Activated T-helper 1 cell treated with anti-CD3 and anti-CD28 coated beads, Interleukin-12 subunit alpha, Interleukin-12 subunit beta, Interleukin-2, Interleukin-4 antibody, amounts not matched to agents 30 ng/mL and 10 ng/mL and 1 ng/mL, durations not matched to agents 14 hours and 24 hours and 36 hours (primary cell): ENCODE measurements at places on chromosomes 4 and X. TPM values are rescaled to one million over a fixed set of nuclear protein-coding genes. Genes with fewer than 3 reads are reported as not detected.

- peak; percentile 14 for DNase-seq
These were observed 86.3 kb downstream of the EGF start for GRCh38 chr4:109998867-109999584.

GRCh38 chrX:40157228-40158035, 59.7 kb upstream of the BCOR start:
- DNase-seq: no peak

GRCh38 chrX:110341189-110342035, 17.2 kb upstream of the RTL9 start:
- DNase-seq: no peak

GRCh38 chr4:159764343-159764952, 661.6 kb downstream of the RAPGEF2 start:
- DNase-seq: no peak

DNA sequence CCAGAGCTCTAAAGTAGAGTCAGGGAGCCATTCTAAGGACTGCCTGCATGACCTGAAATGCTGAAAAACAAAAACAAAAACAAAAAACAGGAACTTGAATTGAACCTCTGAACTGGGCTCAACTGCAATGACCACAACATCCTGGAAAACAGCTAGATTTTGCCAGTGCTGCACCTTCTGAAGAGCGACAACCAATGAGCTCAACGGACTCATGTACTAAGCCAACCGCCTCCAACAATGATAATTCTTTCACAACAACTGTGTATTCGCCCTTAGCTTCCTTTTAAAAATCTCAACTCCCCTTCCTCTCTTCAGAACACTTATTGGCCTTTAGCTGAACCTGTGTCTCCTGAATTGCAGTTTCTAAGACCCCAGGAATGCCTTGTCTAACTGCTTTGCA, 69.8 kb downstream of the HAUS3 start:
- peak; percentile 58 for DNase-seq

- DNase-seq: no peak
These were observed 48.9 kb upstream of the UCP1 start for GRCh38 chr4:140617499-140618248.

GRCh38 chr4:175376287-175376977, 435.6 kb downstream of the GPM6A start:
- no peak for DNase-seq

- DNase-seq: no peak
These were observed 95.7 kb downstream of the NPNT start for GRCh38 chr4:105990933-105991332.

- no peak for DNase-seq
These were observed 9.1 kb downstream of the WFS1 start for GRCh38 chr4:6278801-6279197.

GRCh38 chrX:37926700-37927099, 79.3 kb upstream of the DYNLT3 start:
- DNase-seq: no peak

DNA sequence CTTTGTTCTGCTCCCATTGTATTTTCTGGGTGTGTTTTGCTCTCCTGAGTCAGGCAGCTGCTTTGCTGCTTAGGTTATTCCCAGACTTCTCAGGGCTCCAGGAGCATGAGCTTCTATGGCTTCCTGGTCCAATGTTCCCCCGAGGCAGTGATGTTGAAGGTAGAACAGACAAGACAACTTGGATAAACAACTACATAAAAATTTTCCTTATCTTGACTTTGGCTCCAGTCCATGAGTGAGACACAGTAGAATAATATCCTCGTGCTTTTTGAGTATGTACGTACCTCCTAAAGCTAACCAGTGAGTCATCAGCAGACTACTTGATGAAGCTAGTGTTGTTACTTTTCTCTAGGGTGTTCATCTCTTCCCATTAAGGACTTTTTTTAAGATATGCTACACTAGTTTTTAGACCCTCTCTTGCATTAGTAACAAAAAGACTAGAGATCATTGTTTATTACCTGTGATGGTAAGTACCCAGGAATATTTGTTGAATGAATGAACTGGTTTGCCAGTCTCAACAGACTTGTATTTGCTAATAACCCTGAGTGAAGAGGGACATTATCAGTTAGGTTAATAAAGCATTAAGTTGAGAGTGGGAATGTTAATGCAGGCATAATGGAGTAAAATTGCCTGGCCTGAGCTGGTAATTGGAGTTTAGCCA, 131.9 kb downstream of the FHIP1A start:
- no peak for DNase-seq

- no peak for DNase-seq
These were observed 1.4 kb downstream of the COX7B start for GRCh38 chrX:77900688-77901087.

- DNase-seq: peak; percentile 6
These were observed 738.3 kb upstream of the FRG1 start for GRCh38 chr4:189202182-189202868.

- DNase-seq: no peak
These were observed 1312.1 kb downstream of the ADGRL3 start for GRCh38 chr4:62512271-62512670.

GRCh38 chr4:142158980-142159379, 522.6 kb downstream of the IL15 start:
- DNase-seq: no peak

GRCh38 chrX:118718737-118719136, 8.7 kb upstream of the IL13RA1 start:
- DNase-seq: no peak

DNA sequence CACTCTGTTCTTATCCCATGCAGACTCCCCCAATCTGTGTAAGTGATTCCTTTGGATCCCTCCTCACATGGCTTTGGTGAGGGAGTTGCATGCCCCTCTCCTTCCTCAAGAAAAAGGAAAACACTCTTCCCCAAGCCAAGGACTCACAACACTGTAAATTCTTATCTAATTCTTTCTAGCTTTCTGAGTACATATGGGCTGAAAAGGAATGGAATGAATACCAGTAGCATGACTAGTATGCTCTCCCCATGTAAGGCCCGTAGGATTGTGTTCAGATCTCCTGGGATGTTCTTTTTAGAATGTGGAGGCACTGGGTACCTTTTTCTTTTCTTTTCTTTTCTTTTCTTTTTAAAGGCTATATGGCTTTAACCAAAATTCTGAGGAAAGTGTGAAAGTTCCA, 17.0 kb upstream of the MAGED1 start:
- DNase-seq: no peak

- DNase-seq: no peak
These were observed 39.0 kb upstream of the HGFAC start for GRCh38 chr4:3402491-3403347.

ARHGAP6 gene
- not detected in 2 replicates for total RNA-seq

SYTL5 gene
- total RNA-seq: not detected in 2 replicates

ANOS1 gene
- total RNA-seq: not detected in 2 replicates

TLR1 gene
- 1.9 and 2.7 TPM in 2 replicates for total RNA-seq

CLIC2 gene
- 0.20 and 0.62 TPM in 2 replicates for total RNA-seq

L1CAM gene
- total RNA-seq: 1.7 and 3.3 TPM in 2 replicates

VSIG1 gene
- total RNA-seq: 0.73 TPM in 1 of 2 replicates, not detected in the other

CLCN5 gene
- total RNA-seq: 2.8 and 5.5 TPM in 2 replicates

PDLIM3 gene
- not detected in 2 replicates for total RNA-seq

STATH gene
- not detected in 2 replicates for total RNA-seq
